Stimulated activated CD8-positive, alpha-beta memory T cell treated with anti-CD3 and anti-CD28 coated beads, Interleukin-7, amount 100 ng/mL, for 48 hours (primary cell): ENCODE measurements at places on chromosomes 1 and 21.

- DNase-seq = no peak
These were observed 2.4 kb upstream of the WNT3A start for GRCh38 chr1:228004331-228004855.

DNA sequence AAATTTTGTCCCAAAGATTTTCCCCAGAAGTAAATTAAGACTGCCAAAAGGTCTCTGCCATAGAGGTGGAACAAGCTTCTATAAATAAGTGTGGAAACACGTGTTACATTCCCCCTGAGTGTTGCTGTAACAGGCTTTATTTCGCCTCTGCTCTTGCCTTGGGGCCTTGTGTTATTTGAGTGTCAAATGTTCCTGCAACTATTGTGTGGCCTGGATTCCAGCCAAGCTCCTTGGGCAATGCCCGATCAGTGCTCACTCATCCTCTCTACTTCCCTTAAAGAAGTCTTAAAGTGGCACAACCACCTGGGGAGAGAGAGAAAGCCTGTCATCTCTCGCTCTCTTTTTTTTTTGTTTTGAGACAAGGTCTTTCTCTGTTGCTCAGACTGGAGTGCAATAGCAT, 156.7 kb downstream of the NR5A2 start:
- DNase-seq = no peak

GRCh38 chr1:10132316-10132715, 78.1 kb upstream of the KIF1B start:
- DNase-seq = no peak

DNA sequence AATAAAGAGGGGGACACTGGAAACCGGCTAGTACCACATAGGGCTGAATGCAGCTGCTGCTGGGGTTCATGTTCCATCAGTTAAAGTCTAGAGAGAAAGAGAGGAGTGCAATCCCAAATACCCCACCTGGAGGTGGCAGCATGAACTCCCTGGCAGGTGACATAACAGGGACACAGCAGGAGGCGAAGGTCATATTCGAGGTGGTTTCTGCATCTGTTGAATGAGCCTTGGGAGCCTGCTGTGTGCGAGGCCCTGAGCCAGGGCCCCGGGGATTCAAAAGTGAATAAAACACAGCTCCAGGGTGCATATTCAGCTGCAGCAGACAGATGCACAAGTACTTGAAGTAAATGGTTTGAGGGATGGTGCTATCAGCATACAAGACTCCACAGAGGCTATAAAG, 456.8 kb downstream of the SETD4 start:
- no peak for DNase-seq

- no peak for DNase-seq
These were observed 116.7 kb downstream of the FASLG start for GRCh38 chr1:172775606-172776005.

DNA sequence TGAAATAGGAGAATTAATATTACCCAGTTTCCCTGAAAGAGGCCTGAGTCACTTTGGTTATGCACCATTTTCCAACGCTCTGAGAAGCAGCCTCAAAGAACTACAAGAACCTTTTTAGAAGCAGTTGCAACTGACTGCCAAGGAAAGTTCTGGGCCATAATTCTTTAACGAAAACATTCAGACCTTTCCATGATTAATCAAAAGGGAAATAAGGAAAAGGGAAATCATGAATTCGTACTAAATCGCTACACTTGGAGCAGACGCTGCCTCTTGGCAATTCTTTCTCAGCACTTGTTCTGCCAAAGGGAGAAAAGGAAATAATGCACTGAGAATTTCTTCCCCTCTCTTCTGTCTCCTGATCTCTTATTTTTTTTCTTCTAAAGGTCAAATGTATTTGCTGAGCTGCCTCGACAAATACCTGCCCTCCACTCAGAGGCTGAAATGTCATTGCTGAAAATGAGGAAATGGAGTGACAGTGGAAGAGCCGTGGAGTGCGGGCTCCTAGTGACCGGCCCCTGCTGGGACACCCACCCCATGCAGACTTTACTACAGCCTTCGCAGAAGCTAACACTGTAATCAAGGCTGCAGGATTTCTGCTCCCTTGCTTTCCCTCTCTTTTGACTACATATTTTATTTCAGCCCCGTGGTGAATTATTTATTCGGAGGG, 67.9 kb upstream of the GALNT2 start:
- DNase-seq = no peak

- DNase-seq = no peak
These were observed 50.2 kb downstream of the PRDM15 start for GRCh38 chr21:41828884-41829360.

DNA sequence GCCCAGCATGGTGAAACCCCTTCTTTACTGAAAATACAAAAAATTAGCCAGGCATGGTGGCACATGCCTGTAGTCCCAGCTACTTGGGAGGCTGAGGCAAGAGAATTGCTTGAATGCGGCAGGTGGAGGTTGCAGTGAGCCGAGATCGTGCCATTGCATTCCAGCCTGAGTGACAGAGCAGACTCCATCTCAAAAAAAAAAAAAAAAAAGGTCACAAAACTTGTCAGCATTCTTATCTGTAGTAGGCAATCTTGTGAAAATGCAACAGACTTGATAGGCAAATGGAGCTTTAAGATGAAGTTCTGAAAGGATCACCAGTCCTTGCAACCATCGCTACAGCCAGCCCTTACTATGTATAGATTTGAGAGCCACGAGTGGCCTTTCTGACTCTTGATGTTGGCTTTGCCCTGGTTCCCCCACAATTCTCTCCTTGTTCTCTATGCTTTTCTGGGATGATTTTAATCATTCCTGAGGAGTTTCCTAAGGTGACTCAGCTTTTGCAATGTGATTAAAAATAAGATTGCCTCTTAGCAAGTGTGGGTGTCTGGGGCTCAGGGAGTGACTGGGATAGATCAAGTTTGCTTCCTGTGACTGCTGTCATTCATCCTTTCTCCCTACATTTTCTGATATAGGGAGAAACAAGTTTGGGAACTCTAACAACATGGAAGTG, 7.1 kb upstream of the MAP1LC3C start:
- DNase-seq = no peak

DNA sequence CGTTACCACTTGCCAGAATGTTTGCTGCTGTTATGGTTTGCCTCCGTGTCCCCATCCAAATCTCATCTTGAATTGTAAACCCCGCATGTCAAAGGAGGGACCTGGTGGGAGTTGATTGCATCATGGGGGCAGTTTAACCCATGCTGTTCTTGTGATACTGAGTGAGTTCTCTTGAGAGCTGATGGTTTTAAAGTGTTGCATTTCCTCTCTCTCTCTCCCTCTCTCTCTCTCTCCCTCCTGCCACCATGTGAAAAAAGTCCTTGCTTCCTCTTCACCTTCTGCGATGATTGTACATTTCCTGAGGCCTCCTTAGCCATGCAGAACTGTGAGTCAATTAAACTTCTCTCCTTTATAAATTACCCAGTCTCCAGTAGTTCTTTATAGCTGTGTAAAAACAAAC, 44.4 kb downstream of the CFHR5 start:
- no peak for DNase-seq

GRCh38 chr1:220301630-220302029, 29.4 kb upstream of the RAB3GAP2 start:
- DNase-seq = no peak

GRCh38 chr21:32102426-32102825, 176.4 kb downstream of the MIS18A start:
- no peak for DNase-seq

GRCh38 chr1:233523047-233523446, 90.9 kb upstream of the KCNK1 start:
- DNase-seq = no peak

DNA sequence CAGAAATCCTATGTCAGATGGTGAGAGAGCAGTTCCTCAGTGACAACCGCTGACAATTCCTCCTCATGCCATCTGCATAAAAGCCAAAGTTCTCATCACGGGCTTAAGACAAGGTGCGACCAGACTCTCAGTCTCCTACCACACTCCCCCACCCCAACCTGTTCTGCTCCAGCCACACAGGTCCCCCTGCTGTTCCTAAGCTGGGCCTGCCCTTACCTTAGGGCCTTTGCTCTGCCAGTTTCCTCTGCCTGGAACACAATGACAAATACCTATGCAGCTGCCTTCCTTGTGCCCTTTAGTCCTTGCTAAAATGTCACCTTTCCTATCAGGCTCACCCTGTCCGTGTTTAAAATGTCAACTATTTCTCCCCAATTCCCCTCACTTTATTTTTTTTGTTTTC, 382.2 kb downstream of the NTNG1 start:
- DNase-seq = no peak

DNA sequence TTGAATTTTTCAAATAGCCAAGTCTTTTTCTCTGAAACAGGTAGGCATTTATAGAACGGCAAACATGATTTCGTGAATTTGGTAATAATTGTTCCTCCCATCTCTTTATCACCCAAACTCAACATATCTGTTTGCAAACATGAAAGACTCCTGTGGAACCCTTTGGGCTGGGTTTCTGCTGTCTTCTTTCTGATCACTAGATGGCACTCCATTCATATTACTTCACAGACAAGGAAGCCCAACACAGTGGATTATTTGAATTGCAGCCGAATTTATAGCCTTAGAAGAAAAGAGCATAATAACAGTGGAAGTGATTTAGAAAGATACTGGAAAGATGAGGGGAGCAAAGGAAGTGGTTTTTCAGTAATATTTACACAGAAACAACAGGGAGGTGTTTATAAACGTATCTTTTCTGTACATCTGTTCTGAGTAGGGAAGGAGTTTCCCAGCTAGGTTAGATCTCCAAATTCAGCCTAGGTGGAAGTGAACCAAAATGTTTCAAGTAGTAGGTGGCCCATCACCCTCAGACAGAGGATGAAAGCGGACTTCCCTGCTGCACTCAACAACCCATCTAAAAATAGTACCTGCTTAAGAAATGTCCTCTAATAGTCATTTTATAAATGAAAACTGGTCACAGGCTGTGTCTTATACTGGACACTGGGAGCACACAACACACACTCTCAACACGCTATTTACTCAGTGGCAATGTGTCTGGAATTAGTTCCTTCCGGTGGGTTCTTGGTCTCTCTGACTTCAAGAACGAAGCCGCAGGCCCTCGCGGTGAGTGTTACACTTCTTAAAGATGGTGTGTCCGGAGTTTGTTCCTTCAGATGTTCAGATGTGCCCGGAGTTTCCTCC, 67.6 kb downstream of the MAP3K21 start:
- DNase-seq = no peak

DNA sequence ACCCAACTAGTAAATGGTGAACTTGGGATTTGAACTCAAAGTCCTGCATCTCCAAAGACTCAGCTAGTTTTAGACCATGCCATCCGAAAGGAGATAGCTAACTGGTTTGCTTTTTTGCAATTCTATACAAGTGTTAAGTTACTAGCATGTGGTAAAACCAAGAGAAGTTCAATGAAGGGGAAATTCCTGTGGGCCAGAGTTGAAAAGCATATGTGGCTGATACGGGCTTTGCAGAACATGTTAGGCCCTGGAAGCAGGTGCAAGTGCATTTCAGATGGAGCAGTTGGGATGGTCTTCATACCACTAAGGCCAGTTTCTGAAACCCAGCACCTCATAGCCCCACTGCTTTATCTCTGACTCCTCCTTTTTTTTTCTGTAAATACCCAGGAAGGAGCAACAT, 620.9 kb downstream of the PLPP3 start:
- no peak for DNase-seq

- DNase-seq = no peak
These were observed 137.2 kb downstream of the KCTD3 start for GRCh38 chr1:215704089-215704860.

DNA sequence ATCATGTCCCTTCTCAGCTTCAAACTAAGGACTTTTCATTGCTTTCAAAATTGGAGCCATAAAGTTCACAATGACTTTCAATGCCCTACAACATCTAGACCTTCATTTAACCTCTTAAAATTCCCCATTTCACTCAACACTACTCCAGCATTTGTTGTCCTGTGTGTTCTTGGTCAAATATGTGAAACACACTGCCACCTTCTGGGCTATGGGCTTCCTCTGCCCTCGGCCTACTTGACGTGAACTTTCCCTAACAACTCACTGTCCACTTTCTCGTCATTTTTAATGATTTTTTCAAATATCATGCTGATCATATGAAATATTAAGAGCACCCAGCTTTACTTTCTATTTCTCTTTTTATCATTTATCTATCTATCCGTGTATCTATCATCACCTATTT, 2018.4 kb downstream of the NCAM2 start:
- no peak for DNase-seq

DNA sequence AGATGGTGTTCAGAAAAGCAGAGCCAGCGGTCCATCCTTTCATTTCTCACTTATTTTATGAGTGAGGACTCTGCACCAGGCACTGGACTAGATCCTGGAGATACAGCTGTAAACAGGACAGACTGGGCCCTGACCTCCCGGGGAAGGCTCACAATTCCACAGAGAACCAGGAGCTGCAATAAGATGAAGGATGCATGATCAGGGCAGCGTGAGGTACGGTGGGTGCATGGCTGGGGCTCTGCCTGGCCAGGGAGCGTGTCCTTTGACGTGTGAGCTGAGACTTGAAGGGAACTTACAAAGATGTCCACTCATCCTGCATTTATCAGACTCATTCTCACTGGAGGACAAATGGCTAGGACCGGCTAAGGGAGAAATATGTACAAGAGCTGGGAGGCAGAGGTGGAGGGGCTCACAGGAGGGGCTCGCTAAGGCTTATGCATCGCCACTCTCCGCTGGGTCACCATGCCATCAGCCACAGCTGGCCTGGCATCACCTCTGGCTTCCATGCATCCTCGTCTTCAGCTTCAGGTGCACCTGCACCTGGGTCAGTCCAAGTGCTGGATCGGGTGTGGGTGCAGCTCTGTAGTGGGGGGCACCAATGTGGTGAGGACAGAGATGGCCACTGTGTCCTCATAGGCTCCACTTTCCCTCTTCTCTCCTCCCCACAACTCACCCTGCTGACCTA, 213.9 kb downstream of the TOMM20 start:
- DNase-seq = no peak

- no peak for DNase-seq
These were observed 616.9 kb downstream of the KIF26B start for GRCh38 chr1:245771511-245772281.

DNA sequence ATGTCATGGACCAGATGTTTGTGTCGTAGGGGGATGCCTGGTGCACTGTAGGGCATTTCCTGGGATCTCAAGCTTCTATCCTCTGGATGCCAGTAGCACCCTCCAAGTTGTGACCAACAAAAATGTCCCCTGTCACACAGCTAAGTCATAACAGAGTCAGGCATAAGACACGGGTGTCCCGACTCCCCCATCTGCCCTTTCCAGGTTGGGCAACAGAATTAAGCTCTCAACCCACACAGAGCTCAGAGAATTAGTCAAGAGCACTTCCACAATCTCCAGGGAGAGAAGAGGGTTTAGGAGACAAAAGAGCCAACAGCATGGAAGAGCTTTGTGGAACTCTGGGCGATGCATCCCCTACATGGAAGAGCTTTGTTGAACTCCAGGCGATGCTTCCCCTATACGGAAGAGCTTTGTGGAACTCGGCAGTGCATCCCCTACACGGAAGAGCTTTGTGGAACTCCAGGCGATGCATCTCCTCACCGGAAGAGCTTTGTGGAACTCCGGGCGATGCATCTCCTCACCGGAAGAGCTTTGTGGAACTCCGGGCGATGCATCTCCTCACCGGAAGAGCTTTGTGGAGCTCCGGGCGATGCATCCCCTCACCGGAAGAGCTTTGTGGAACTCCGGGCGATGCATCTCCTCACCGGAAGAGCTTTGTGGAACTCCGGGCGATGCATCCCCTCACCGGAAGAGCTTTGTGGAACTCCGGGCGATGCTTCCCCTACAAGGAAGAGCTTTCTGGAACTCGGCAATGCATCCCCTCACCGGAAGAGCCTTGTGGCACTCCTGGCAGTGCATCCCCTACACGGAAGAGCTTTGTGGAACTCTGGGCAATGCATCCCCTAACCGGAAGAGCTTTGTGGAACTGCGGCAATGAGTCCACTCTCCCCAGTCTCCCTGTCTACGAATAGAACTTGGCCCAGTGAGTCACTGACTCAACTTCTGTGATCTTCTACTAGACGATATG, 422.7 kb downstream of the KIF26B start:
- DNase-seq = no peak

- no peak for DNase-seq
These were observed at the start of gene SERTAD4 for GRCh38 chr1:210232511-210233215. TSS of gene SERTAD4 (plus strand) at chr1:210232796. CDS start at chr1:210237961, 5,165 bp downstream.
